ENCODE measurements at places on chromosomes 4 and X. TPM values are rescaled to one million over a fixed set of nuclear protein-coding genes. Genes with fewer than 3 reads are reported as not detected.

- peaks cover 13% of the 10 kb centered on the region for H3K27me3 ChIP-seq
- no peaks in the 10 kb centered on the region for H3K36me3 ChIP-seq
- no peak for DNase-seq
- no peaks in the 10 kb centered on the region for H3K4me1 ChIP-seq
- no peak overlapping the region for H3K4me3 ChIP-seq
- no peak overlapping the region for H3K27ac ChIP-seq
Measured at GRCh38 chr4:10026485-10026884, 5.2 kb upstream of the SLC2A9 start.

GRCh38 chr4:57182132-57182874 lies 72.1 kb upstream of the IGFBP7 start:
- no peaks in the 10 kb centered on the region for H3K36me3 ChIP-seq
- H3K4me3 ChIP-seq = no peak overlapping the region
- no peak for DNase-seq
- H3K27ac ChIP-seq = no peak overlapping the region

GRCh38 chr4:97530676-97531075 lies 612.6 kb downstream of the STPG2 start:
- H3K27ac ChIP-seq = no peak overlapping the region
- H3K36me3 ChIP-seq = no peaks in the 10 kb centered on the region
- DNase-seq = no peak
- H3K4me1 ChIP-seq = no peaks in the 10 kb centered on the region
- no peak overlapping the region for H3K4me3 ChIP-seq

DNA sequence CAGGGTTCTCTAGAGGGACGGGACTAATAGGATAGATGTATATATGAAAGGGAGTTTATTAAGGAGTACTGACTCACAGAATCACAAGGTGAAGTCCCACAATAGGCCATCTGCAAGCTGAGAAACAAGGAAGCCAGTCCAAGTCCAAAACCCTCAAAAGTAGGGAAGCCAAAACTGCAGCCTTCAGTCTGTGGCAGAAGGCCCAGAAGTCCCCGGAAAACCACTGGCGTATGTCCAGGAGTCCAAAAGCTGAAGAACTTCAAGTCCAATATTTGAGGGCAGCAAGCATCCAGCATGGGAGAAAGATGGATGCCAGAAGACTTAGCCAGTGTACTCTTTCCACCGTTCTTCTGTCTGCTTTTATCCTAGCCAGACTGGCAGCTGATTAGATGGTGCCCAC lies 227.2 kb downstream of the KCTD8 start:
- H3K4me1 ChIP-seq = no peaks in the 10 kb centered on the region
- DNase-seq = no peak
- H3K36me3 ChIP-seq = no peaks in the 10 kb centered on the region
- H3K4me3 ChIP-seq = no peak overlapping the region
- no peak overlapping the region for H3K27ac ChIP-seq

GRCh38 chrX:124493984-124494383 lies 147.6 kb downstream of the SH2D1A start:
- peaks cover 2% of the 10 kb centered on the region for H3K27me3 ChIP-seq
- peaks cover 4% of the 10 kb centered on the region for H3K36me3 ChIP-seq
- H3K27ac ChIP-seq = no peak overlapping the region
- H3K4me3 ChIP-seq = no peak overlapping the region
- no peaks in the 10 kb centered on the region for H3K4me1 ChIP-seq
- DNase-seq = no peak

DNA sequence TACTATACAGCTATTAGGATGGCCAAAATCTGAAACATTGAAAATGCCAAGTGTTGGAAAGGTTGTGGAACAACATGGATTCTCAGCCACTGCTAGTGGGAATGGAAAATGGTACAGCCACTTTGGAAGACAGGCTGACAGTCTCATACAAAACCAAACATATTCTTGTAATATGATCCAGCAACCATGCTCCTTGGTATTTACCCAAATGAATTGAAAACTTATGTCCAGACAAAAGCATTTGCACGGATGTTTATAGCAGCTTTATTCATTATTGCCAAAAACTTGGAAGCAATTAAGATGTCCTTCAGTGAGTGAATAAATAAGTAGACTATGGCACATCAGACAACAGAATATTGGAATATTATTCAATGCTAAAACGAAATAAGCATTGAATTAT lies 105.8 kb upstream of the DCLK2 start:
- no peak overlapping the region for H3K27ac ChIP-seq
- H3K4me3 ChIP-seq = no peak overlapping the region
- no peak for DNase-seq

DNA sequence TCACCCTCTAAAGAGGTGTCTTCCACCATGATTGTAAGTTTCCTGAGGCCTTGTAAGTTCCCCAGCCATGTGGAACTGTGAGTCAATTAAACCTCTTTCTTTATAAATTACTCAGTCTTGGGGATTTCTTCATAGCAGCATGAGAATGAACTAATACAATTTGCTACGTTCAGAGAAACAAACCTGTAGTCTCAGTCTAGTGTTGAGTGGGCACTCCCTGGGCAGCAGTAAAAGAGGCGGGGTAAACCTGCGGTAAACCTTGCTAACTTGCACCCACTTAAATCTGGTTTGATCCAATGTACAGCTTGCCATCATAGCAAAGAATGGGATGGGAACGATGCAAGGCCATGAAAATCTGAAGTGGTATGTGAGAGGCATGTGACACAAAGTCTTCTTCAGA lies 22.4 kb downstream of the GRXCR1 start:
- no peak overlapping the region for H3K27ac ChIP-seq
- DNase-seq = no peak

DNA sequence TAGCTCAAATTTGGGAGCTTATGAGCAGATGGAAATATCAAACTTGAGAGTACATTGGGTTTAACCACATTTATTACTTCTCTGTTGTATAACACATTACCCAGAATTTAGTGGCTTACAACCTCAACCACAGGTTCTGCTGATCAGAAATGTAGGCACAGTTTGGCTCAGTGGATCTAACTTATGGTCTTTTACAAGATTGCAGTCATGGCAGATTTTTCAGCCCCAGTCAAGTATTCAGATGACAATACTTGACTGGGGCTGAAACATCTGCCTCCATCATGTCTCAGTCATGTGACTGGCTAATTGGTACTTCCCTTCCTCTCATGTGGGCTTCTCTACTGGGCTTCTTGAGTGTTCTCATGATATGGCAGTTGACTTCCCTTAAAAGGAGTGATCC lies 44.0 kb upstream of the ADAD1 start:
- no peak for DNase-seq
- peaks cover 52% of the 10 kb centered on the region for H3K36me3 ChIP-seq
- no peaks in the 10 kb centered on the region for H3K27me3 ChIP-seq

DNA sequence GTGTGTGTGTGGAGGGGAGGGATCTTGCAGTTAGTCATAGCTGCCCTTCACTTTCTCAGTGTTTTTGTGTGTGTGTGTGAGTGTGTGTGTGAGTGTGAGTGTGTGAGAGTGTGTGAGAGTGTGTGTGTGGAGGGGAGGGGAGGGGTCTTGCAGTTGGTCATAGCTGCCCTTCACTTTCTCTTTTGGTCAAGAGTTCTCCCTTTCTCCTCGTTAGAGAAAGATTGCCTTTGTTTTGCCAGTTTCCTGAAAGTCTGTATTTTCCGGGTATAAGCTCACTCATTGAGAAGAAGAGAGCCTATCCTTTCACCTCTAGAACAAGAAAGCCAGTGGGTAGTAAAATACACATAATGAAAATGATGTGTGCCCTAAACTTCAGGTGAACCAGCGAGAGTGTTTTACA lies 75.2 kb upstream of the ENPP6 start:
- no peak for DNase-seq
- no peak overlapping the region for H3K4me3 ChIP-seq

GRCh38 chrX:8579602-8580001 lies 115.0 kb downstream of the VCX3B start:
- peaks cover 2% of the 10 kb centered on the region for H3K27me3 ChIP-seq
- H3K36me3 ChIP-seq = no peaks in the 10 kb centered on the region
- no peak overlapping the region for H3K4me3 ChIP-seq
- no peak for DNase-seq
- H3K4me1 ChIP-seq = no peaks in the 10 kb centered on the region
- no peak overlapping the region for H3K27ac ChIP-seq

DNA sequence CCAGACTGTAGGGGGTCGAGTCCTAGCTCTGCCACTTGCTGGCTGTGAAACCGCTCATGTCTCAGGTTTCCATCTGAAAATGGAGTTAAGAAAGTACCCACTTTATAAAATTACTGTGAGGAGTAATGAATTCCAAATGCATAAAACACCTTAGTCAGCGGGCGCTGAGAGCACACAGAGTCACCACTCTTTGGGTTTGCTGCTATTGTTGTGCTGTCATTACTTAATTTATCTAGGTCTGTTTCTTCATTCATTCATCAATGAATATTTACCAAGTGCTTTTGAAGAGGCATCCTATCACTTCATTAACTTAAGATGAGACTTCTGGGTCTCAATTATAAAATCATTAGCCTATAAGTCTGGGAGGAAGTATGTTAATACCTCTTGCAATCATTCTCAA lies 317.3 kb downstream of the FBXW7 start:
- H3K27ac ChIP-seq = no peak overlapping the region
- no peaks in the 10 kb centered on the region for H3K4me1 ChIP-seq
- H3K27me3 ChIP-seq = peaks cover 5% of the 10 kb centered on the region
- H3K36me3 ChIP-seq = no peaks in the 10 kb centered on the region
- no peak for DNase-seq

GRCh38 chr4:153257151-153257620 lies 52.9 kb downstream of the TRIM2 start:
- H3K4me3 ChIP-seq = no peak overlapping the region
- H3K36me3 ChIP-seq = no peaks in the 10 kb centered on the region
- no peaks in the 10 kb centered on the region for H3K4me1 ChIP-seq
- H3K27ac ChIP-seq = no peak overlapping the region
- DNase-seq = no peak

- no peak overlapping the region for H3K4me3 ChIP-seq
- H3K36me3 ChIP-seq = no peaks in the 10 kb centered on the region
- H3K27me3 ChIP-seq = peaks cover 5% of the 10 kb centered on the region
Measured at GRCh38 chr4:38768968-38769394, 13.8 kb downstream of the TLR10 start.

- H3K36me3 ChIP-seq = no peaks in the 10 kb centered on the region
- no peak overlapping the region for H3K4me3 ChIP-seq
- DNase-seq = no peak
- H3K27ac ChIP-seq = no peak overlapping the region
- H3K27me3 ChIP-seq = peaks cover 5% of the 10 kb centered on the region
Measured at GRCh38 chrX:129347291-129347690, 176.0 kb downstream of the SMARCA1 start.

GRCh38 chrX:20374900-20375438 lies 108.3 kb upstream of the RPS6KA3 start:
- no peak for DNase-seq
- H3K4me1 ChIP-seq = peaks cover 1% of the 10 kb centered on the region
- peaks cover 2% of the 10 kb centered on the region for H3K27me3 ChIP-seq
- no peak overlapping the region for H3K4me3 ChIP-seq

GRCh38 chr4:54440394-54441136 lies 211.5 kb downstream of the PDGFRA start:
- no peaks in the 10 kb centered on the region for H3K27me3 ChIP-seq
- peak overlapping the region; percentile 58 for H3K27ac ChIP-seq
- H3K4me1 ChIP-seq = peaks cover 25% of the 10 kb centered on the region
- DNase-seq = peak; percentile 23

- DNase-seq = no peak
- no peak overlapping the region for H3K4me3 ChIP-seq
- H3K4me1 ChIP-seq = no peaks in the 10 kb centered on the region
Measured at GRCh38 chr4:110671679-110672078, 48.8 kb upstream of the PITX2 start.

- no peaks in the 10 kb centered on the region for H3K36me3 ChIP-seq
- peaks cover 7% of the 10 kb centered on the region for H3K4me1 ChIP-seq
- H3K27me3 ChIP-seq = peaks cover 4% of the 10 kb centered on the region
Measured at GRCh38 chr4:183469285-183469684, 24.8 kb downstream of the CDKN2AIP start.

DNA sequence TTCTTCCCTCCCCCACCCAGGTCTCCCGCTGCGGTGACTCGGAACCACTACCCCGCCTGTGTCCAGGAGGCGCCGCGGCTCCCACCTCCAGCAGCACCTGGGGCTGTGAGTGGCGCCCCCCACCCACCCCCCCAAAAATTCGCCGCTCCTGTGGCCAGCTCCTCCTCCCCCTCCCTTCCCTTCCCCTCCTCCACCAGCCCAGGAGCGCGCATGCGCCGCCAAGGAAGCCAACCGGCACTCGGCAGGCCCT lies 278 bp downstream of the CLOCK start:
- DNase-seq = no peak
- peak overlapping the region; percentile 89 for H3K27ac ChIP-seq
- peak overlapping the region; percentile 95 for H3K4me3 ChIP-seq
- H3K4me1 ChIP-seq = peaks cover 37% of the 10 kb centered on the region
- H3K27me3 ChIP-seq = peaks cover 13% of the 10 kb centered on the region

GRCh38 chrX:101232316-101232715 lies 12.7 kb downstream of the DRP2 start:
- no peak for DNase-seq
- H3K27me3 ChIP-seq = peaks cover 3% of the 10 kb centered on the region
- H3K4me3 ChIP-seq = no peak overlapping the region
- H3K27ac ChIP-seq = no peak overlapping the region
- no peaks in the 10 kb centered on the region for H3K36me3 ChIP-seq

- DNase-seq = no peak
- no peak overlapping the region for H3K27ac ChIP-seq
- H3K36me3 ChIP-seq = no peaks in the 10 kb centered on the region
- peaks cover 2% of the 10 kb centered on the region for H3K27me3 ChIP-seq
- H3K4me3 ChIP-seq = no peak overlapping the region
Measured at GRCh38 chr4:164866817-164867490, 10.0 kb upstream of the APELA start.

GRCh38 chr4:44532851-44533250 lies 84.2 kb upstream of the KCTD8 start:
- no peak overlapping the region for H3K4me3 ChIP-seq
- H3K27ac ChIP-seq = no peak overlapping the region
- H3K36me3 ChIP-seq = no peaks in the 10 kb centered on the region

DNA sequence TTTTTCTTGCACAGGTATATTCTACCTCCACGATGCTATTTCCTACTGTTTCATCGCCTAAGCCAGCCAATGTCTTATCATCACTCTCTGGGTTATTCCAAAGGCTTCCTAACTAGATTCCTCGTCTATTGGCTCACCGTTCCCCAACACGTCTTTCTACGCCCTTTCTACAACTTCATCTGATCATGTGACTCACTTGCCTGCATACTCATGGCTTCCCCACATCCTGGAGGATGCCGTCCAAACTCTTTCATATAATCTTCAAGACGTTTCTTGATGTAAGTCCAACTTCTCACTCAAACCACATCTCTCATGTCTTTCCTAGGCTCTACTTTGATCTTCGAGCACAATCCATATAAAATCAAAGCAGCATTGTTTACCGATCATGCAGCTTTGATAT lies 322.0 kb upstream of the PPARGC1A start:
- DNase-seq = no peak
- no peaks in the 10 kb centered on the region for H3K27me3 ChIP-seq
- H3K4me1 ChIP-seq = no peaks in the 10 kb centered on the region
- no peak overlapping the region for H3K4me3 ChIP-seq

CFP gene
- 13.3 TPM for polyA plus RNA-seq

IQCM gene
- not detected for polyA plus RNA-seq

UCHL1 gene
- polyA plus RNA-seq = not detected

ARSJ gene
- polyA plus RNA-seq = not detected

TRO gene
- 2.4 TPM for polyA plus RNA-seq

MTHFD2L gene
- polyA plus RNA-seq = 5.7 TPM

CXorf38 gene
- polyA plus RNA-seq = 21.3 TPM

BBS12 gene
- polyA plus RNA-seq = 1.1 TPM

MAGIX gene
- polyA plus RNA-seq = 2.2 TPM

ANOS1 gene
- not detected for polyA plus RNA-seq

EDNRA gene
- polyA plus RNA-seq = not detected

IL13RA2 gene
- polyA plus RNA-seq = not detected

GNRHR gene
- not detected for polyA plus RNA-seq

NAP1L3 gene
- polyA plus RNA-seq = 2.5 TPM

ADH6 gene
- not detected for polyA plus RNA-seq

DCHS2 gene
- polyA plus RNA-seq = not detected

REPS2 gene
- polyA plus RNA-seq = 0.71 TPM

OFD1 gene
- 22.6 TPM for polyA plus RNA-seq
